ENCODE measurements at places on chromosomes 13 and 19.
A peak's percentile ranks its signal among the peaks of the same experiment; 100 is the strongest.

GRCh38 chr19:48724796-48725753 is 5.5 kb upstream of the MAMSTR start:
- DNase-seq, result no peak

- DNase-seq, result no peak
Measured at GRCh38 chr13:112741835-112742570, 52.2 kb downstream of the ATP11A start.

DNA sequence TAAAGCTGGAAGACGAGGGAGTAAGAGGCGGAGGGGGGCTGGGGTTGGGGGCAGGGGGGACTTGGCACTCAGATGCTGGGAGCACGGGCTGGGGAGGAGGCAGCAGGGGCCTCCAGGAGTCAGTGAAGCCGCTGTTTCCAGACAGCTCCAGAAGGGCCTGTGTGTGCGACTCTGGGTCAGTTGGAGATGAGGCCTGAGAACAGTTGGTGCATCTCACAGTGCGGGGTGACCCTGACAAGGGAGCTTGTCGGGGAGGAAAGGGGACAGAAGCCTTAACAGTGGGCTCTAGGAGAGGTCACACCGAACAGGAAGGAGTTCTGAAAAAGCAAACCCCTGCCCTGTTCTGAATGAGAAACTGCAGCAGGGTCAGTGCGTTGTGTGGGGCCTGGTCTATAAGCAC is 11.2 kb downstream of the NAXD start:
- DNase-seq, result no peak

DNA sequence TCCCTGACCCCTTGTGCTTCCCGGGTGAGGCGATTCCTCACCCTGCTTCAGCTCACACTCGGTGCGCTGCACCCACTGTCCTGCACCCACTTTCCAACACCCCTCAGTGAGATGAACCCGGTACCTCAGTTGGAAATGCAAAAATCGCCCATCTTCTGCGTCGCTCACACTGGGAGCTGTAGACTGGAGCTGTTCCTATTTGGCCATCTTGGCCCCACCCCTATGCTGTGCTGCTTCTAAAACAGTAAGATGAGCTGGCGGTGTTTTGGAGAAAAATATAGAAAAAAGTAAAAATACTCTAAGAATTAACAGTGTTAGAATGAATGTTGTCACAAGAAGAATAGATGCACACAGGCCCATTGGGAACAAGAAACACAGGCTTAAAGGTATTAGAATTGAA is 92.5 kb downstream of the ITGBL1 start:
- no peak for DNase-seq

DNA sequence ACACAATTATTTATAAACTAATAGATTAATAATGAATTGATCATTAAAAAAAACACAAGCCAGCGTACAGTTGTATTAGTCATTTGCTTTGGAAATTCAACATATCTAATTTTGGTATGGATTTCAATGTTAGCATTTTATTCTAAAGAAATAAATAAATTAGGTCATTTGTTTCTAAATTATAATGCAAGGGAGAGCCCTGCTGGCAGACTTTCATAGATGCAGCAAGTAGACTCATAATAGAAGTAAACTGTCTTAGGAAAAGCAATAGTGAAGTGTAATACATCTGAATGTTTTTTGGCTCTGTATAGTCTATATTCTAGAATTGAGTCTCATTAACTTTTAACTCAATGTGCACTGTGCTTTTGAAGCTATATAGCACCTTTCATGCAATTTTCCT is 982.4 kb upstream of the MIR17HG start:
- DNase-seq, result no peak

DNA sequence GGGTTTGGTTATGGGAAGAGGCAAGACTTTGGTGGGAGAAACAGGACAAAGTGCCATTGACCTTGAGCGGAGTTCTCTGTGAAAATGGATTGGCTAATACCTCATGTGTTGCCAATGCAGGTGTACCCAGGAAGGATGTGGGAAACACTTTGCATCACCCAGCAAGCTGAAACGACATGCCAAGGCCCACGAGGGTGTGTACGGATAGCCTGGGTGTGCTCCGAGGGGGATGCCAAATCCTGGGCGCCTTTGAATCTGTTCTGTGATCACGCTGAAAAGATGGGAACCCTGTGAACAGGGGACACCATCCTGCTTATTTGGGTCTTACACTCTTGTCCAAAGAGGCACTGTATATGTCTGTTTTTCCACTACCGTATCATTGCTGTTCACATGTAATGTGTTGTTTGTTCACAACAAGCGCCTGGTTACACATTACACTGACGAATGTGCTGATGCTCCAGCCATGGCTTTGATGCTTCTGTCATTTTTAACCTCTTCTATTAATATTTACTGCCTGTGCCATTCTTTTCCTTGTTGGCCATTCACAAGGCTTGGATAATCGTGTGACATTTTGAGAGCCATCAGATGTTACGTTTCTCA is 8.3 kb downstream of the GTF3A start:
- DNase-seq, result no peak

DNA sequence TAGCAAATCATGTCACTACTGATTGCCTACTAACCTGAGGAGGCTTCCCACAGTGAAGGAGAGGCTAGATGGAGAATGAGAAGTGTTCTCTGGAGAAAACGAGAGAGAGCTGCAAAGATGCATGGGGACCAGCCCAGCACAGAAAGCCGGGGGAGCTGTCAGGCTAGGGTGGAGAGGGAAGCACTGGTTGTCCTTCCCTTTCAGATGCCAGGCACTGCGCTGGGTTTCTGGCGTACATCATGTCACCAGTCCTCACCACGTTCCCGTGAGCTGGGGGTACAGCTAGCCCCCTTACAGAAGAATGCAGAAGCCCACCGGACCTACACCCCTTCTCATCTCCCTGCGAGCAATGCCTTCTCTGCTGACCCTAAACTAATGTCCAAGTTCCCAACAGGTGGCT is 86.0 kb downstream of the STK24 start:
- no peak for DNase-seq

DNA sequence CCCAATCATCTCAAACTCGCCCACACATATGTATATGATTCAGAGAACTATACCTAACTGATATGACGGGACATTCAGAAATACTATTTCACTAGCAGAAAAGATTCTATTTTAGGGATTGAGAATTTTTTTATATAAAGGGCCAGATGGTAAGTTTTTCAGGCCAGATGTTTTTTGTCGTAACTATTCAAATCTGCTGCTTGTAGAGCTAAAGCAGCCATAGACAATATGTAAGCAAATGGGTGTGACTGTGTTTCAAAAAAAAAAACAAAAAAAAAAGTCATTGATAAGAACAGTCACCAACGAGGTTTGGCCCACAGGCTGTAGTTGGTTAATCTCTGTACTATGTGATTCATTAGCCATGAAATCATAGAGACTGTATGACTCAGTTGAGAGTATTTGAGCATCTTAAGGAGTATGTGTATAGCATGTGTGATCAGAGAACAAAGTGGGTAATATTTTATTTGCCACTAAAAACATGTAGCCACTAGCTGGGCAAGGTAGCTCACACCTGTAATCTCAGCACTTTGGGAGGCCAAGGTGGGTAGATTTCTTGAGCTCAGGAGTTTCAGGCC is 2724.7 kb downstream of the PCDH9 start:
- no peak for DNase-seq

GRCh38 chr13:77623806-77624205 is 73.7 kb upstream of the SLAIN1 start:
- no peak for DNase-seq

DNA sequence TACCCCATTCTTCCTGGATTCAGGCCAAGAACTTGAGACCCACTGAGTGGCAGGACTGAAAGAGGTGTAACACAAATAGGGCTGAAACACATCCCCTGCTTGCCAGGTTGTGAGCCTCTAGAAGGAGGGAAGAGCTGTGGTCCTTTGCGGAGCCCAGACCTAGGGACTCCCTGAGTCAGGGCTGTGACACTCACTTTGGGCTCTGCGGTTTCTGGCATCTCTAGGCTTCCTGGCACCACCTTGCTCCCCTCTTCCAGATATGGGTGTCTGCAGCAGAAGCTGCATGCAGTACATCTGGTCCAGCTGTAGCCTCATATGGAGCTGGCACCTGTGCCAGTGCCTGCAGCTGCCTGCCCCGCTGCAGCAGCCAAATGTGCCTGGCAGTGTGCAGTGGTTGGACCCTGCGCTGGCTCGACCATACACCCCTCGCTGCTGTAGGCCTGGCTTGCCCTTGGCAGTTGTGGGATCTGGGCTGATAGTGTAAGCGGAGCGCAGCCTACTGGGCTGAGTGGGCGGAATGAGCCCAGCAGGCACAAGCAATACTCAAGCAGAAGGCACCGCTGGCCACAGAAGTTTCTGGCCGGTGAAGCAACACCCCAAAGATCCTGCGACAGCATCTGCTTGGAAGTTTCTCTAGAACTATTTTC is 290.4 kb downstream of the SLITRK6 start:
- DNase-seq, result no peak

DNA sequence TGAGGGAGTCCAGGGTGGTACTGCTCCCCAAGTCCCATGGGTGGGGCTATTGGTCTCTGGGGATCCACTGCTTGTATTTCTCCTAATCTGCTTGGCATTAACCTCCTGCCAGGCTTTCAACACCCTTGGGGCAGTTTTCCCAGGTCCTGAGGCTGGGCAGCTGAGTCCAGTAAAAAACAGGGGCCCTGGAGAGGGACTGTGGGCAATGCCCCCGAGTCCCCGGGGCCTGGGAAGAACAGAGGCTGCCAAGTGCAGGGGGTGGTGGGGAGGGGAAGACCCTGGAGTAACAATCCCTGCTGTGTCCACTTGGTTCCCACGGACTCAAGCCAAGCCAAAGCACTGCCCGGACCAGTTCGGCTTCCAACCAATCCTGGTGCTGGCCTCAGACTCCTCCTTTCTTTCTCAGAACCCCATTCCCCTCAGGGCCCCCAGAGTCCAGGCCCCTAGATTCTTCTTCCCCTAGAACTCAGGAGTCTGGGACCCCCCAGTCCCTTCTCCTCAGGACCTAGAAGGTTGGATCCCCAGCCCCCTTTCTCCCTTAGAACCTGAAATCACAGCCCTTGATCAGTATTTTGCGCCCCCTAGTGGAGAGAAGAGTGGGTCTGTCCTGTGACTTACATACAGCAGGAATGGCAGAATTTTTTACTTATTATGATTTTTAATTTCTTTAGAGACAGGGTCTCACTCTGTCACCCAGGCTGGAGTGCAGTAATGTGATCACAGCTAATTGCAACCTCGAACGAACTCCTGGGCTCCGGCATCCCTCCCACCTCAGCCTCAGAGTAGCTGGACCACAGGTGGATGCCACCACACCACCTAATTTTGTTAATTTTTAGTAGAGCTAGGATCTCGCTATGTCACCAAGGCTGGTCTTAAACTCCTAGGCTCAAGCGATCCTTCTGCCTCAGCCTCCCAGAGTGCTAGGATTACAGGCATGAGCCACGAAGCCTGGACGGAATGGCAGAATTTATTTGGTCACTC is 3.7 kb upstream of the CLPTM1 start:
- DNase-seq, result peak; percentile 32

GRCh38 chr13:99417201-99418102 is 83.8 kb upstream of the TM9SF2 start:
- DNase-seq, result no peak

- DNase-seq, result no peak
Measured at GRCh38 chr13:68170961-68171360, 940.8 kb upstream of the PCDH9 start.

DNA sequence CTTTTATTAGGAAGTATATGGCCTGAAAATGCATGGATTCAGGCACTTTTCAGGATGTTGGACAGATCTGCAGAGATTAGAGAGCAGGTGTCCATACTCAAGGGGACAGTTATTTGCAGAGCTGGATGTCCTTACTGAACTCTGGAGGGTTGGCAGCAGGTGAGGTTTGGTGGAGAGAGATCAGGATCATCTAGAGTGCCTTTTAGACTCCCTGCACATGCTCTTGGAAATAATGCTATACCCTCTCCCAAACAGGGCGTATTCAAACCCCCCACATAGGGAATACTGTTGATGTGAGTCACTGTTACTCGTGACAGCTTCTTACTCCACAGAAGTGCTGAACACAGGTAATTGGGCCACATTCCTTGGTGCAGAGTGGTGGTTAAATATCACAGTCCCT is 725.7 kb upstream of the SGCG start:
- DNase-seq, result peak; percentile 36

DNA sequence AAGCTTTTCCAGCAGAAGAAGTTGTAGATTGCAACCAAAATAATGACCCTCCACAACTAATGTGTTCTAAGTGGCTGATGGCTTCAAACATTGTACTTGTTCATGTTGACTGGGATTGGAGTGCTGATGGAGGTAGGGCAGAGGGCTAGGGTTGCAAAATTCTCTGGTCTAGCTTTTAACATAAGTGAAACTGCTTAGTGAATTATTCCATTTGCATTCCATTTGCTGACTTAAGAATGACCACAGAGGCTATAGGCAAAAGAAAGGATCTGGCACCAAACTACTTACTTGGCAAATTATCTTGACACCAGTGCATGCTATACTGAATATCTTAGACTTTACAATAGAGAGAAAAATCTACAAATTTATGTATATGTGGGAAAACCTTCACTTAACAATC is 287.0 kb downstream of the FGF9 start:
- DNase-seq, result peak; percentile 71

All from DMS79 treated with DMSO at 0.1 percent for 48 hours (cell line).